NCI-H774 (cell line): ENCODE measurements at places on chromosomes 7 and 10.

- no peak for DNase-seq
These were observed 122.1 kb upstream of the EFCAB10 start for GRCh38 chr7:105703207-105703930.

DNA sequence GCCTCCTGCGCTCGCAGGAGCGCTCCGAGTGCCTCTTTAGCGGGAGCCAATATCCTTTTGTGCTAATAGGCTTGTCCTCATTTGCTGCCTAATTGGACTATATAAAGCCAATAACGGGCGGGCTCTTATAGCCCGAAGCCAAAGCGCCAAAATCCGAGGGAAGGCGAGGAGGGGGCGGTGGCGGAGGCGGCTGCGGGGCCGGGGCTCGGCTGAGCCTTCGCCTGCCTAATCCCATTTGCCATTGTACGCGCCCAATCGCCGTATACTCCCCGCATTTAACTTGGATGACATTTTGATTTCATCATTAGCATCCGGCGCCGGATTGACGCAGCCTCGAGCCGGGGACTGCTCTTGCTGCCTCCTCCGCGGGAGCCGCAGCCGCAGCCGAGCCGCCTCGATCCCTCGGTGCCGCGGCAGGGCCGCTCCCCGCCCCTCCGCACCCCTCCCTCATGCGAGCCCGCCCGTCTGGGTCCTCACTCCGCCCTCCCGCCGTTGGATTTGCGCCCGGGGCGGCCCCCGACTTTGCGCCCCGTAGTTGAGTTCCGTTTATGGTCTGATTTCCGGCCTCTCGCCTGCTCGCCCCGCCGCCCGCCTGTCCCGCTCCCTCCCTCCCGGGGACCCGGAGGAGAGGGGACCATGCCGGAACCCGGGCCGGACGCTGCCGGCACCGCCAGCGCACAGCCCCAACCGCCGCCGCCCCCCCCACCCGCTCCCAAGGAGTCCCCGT lies at the start of gene HMX3:
HMX3 (plus strand) TSS at position 556 of the 727 bp plus-strand sequence; CDS start at position 637, 81 bp downstream.
- no peak for DNase-seq

DNA sequence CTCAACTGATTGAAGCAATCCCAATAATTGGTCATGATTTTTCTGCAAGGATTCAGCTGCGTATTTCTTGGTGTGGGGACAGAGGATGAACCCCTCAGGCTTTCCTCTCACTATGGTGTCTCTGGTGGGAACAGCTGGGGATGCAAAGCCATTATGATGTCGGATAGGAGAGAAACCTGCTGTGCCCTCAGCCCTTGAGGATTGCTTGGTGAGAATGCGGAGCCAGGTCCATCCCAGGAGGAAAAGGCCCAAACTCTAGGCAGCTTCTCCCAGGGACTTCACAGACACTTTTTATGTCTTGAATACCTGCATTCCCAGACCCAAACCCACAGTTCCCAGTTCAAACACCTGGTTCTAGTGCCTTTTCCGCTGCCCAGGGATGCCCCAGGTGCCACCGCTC lies 302.0 kb downstream of the WDR37 start:
- DNase-seq: no peak

- DNase-seq: no peak
These were observed 6.0 kb upstream of the TAS2R38 start for GRCh38 chr7:141979568-141979967.

DNA sequence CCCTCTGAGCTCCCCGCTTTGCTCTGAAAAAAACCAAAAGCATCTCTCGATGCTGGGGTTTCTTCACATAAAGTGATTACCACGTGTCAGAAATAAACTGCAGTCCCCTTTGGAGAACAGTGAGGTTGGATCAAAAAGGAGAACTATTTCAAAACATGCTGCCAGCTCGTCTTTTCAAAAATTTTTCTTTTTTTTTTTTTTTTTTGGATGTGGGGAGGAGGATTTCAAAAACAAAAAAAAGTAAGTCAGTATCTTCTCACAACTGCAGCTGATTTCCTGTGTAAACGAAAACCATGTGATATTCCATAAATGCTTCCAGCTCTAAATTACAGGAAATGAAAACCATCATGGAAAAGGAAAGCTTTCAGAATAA lies 155.0 kb upstream of the LYZL2 start:
- DNase-seq: no peak

DNA sequence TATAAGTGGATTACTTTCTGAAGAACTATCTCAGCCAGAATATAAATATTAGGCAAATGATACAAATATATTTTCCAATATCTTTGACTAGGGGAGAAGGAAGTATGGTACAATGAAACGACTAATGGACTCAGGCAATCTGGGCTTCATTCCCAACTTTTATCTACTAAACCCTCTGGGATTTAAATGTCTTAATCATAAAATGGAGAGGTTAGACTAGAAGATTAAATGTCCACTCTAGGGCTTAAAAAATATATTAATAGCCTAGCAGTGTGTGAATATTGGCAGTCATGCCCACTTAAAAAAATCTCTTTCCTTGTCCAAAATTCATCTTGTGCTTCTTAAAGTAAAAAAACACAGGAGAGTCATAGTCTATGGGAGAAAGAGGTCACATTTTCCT lies 98.3 kb downstream of the CTTNBP2 start:
- DNase-seq: no peak

- DNase-seq: no peak
These were observed 541 bp upstream of the PFKFB3 start for GRCh38 chr10:6202098-6202683.

DNA sequence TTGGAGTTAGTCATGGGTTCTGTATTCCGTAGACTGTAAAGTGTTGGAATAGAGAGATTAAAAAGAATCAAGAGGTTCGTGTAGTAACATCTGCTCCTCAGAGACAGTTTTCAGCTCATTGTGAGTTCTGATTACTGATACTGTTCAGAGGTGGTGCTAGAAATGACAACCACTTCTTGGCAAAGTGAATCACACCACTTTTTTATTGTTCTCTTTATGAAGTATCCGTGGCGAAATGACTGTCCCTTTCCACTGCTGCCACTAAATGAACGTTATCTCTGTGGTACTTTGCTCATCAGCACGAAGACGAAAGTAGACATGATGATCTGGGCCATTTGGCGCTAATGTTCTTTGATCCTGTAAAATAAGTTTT lies 860 bp downstream of the RPP30 start:
- DNase-seq: no peak

DNA sequence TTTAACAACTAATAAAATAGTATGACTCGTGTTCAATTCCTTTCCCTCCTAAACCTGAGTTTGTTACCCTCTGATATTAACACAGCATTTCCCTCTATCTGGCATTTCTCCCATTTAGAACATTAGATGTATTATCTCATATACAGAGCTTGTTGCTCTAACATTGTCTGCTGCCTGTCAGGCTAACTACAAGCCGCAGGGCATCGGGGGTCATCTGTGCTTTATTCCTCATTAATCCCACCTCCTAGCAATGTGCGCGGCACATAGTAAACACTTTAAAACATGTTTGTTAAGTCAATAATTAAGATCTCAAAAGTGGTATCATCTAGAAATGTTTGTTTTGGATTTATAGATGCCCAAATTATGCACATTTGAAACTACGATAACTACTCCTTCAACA lies 52.9 kb upstream of the NEBL start:
- no peak for DNase-seq

DNA sequence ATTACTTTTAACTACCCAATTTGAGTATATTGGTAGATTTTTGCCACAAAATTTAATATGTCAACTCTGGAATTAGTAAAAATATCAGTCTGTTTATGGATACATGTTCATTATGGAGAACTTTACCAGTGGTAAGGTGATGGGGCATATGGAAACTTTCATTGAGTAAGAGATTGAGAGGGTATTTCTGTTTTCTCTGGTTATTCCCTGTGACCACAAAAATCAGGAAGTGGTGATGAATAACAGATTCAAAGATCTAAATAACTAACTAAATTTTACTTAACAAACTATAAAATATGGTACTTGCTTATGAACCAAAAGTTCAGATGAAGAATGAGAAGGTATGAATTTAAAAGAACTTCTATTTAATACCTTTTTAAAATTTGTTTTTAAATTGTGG lies 22.1 kb upstream of the STEAP4 start:
- DNase-seq: no peak

DNA sequence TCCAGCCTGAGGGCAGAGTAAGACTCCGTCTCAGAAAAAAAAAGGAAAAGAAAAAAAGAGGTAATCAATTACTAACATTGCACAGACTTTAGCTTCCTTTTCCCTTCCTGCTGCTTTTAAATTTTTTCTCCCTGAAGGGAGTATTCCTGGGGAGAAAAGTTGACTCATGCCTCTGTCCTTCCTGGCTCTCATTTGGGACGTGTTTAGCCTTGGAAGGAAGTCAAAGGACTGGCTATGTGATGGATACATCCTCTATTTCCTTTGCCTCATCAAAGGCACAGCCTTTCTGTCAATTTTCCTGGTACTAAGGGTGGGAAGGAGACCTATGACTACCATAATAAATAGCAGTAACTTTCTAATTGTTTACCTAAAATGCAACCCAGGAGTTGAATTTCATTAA lies 77.6 kb downstream of the ITGA8 start:
- DNase-seq: no peak

DNA sequence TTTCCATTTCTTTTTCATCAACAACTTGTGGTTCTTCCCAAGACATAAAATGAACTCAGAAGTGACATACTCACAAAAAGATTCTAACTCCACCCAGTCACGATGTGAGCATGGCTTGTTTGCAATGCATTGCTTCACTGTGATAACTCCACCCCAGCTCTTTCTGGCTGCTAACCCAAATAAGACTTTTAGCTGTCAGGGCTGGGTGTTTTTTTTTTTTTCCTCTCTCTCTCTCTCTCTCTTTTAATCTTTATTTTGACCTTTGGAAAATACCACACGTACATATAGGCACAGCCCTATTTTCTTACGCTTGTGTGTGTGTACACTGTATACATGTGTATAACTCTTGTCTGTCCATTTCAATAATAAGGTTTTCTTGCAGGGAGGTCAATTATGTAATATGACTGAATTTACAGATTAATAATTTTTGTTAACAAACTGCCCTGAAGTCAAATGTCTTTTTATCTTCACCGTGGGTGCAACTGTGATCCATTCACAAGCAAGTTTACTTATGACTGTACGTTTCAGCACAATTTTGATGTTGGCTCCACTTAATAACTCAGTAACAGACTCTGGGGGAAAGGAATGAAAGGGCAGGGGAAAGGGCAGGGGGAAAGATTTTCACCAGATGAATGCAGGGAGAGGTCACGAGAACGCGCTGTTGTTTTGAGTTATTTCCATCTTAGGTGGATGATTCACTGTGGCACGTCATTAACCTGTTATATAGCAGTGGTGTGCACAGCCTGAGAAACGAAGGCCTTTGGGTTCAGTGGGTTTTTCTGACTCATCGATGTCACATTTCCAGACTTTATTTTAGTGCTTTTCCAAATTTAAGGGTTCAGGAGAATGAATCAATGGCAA lies 49.1 kb downstream of the APBB1IP start:
- no peak for DNase-seq

- no peak for DNase-seq
These were observed 121.2 kb downstream of the ZMIZ1 start for GRCh38 chr10:79189853-79190435.
